ENCODE measurements at places on chromosomes 7 and 10.

DNA sequence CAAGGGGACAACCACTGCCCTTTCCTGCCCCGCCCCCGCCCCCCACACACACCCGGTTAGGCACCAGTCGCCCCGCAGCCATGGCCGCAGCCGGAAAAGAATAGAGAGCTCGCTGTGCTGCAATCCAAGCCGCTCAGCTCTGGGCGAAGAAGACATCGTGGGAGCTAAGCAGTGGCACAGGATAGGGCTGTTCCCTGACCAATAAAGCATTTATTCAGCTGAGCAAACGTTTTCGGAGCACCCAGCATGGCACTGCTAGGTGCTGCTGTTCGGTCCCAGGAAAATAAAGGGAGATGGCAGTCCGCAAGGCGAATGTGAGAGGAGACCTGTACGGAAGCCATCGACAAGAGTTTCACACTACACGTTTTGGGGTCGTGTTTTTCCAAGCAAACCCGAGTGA, 18.3 kb downstream of the SKIDA1 start:
- DNase-seq, result no peak

- no peak for DNase-seq
Measured at GRCh38 chr10:120456143-120456625, 843 bp upstream of the PLPP4 start.

DNA sequence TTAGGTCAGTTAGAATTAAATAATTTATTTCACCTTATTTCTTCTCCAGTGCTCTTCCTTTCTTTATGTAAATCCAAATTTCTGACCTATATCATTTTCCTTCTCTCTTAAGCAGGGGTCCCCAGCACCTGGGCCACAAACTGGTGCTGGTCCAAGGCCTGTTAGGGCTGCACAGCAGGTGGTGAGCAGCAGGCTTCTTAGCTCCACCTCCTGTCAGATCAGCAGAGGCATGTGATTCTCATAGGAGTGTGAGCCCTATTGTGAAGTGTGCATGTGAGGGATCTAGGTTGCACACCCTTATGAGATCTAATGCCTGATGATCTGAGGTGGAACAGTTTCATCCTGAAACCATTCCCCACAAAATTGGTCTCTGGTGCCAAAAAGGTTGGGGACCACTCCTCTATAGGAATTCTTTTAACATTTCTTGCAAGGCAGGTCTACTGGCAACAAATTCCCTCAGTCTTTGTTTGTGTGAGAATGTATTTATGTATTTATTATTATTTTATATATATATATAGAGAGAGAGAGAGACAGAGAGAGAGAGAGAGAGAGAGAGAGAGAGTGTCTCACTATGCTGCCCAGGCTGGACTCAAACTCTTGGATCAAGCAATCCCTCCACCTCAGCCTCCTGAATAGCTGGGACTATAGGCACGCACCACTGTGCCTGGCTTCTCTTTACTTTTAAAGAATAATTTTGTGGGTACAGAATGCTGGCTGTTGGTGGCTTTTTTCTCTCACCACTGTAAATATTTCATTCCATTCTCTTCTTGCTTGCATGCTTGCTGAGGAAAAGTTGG, 4.3 kb upstream of the ABCC2 start:
- DNase-seq, result no peak

GRCh38 chr7:84923348-84923747, 263.5 kb downstream of the SEMA3D start:
- DNase-seq, result no peak

DNA sequence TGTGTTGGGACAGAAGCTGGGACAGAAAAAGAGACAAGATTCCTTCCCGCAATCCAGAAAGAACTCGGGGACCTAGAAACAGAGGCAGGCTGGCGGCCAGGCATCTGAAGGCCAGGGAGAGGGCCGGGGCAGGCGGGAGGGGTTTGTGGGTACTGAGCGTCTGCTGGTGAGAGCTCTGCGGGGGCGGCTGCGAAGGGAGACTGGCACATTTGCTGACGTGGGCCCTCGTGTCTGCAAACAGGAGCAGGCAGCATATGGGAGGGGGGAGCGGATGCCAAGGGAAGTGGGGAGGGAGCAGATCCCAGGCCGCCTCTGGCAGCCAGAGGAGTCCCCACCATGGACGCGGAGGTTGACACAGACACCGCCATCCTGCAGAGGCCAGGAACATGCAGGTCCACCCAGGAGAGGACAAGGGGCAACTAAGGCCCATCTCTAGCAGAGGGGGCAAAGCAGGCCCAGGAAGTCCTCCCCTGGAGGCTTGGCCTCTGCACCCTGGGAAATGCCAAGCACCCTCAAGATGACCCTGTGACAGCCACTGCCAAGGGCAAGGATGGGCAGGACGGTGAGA, 32.2 kb downstream of the KCNH2 start:
- DNase-seq, result no peak

GRCh38 chr10:4331150-4331549, 494.9 kb upstream of the AKR1E2 start:
- DNase-seq, result no peak

DNA sequence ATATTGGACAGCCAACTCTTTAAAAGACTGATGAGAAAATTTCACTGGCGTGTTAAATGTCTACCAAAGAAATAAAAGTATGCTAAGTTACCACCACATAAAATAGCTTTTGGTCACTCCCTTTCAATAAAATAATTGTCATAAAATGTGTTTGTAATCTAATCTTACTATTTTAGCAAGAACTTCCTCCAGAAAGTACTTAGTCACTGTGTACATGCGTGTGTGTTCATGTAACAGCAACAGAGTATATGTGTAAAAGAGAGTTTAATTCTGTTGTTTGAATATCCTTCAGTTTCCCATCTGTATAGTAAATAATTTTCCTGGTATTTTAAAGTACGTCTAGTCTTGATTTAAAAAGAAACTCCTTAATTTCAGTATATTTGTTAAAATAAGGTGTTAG, 35.0 kb upstream of the WASL start:
- no peak for DNase-seq

DNA sequence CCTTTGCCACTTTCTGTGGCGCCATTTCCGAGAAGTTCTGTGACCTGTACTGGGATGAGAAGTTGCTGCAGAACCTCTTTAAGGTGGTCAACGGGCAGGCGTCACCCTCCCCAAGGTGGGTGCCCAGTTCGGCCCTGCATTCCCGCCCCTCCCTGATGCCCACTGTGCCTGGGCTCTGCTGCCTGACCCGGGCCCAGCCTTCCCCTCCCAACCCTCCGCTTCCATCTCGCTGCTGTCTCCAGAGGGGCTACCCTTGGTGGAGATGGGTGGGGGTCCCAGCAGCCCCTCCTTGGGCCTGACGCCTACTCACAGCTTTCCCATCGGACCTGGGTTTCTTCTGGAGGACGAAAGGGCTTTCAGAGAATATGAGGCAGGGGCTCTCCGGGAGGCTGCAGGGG, 30.5 kb upstream of the UTF1 start:
- no peak for DNase-seq

DNA sequence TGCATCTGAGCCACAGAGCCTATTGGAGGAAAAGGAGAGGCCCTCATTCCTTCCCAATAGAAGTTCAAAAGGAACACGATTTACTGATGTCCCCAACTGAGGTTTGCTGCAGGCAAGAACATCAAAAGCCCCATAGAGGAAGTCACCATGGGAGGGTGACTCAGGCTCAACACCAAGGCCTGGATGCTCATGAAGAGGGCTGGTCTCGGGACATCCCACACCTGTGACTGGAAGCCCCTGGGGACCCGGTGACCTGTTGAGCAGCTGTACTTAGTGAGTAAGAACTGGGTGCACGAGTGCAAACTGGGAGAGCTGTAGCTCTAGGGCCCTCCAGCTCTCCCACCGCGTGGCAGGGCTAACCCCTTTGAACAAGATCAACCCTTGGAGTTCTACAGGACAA, 38.0 kb downstream of the CYTH3 start:
- no peak for DNase-seq

GRCh38 chr10:61964949-61965702, 63.6 kb downstream of the ARID5B start:
- DNase-seq, result no peak

GRCh38 chr7:134605978-134606923, 40.4 kb upstream of the BPGM start:
- DNase-seq, result no peak

DNA sequence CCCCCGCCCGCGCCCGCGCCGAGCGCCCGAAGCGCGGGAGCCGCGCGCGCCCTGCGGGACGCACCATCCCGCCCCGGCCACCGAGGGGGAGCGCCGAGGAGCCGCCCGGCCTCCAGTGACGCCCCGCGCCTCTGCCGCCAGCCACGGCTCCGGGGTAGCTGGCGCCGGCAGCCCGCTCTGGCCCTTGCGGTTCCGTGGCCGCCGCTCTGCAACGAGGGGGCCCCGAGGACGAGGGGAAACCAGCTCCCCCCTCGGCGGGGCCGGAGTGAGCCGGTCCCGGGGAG, at the start of gene PAXIP1:
Gene PAXIP1, minus strand, starts transcription at position 33 of the 284 bp plus-strand sequence. CDS start 195 bp downstream, outside the sequence.
- DNase-seq, result no peak

DNA sequence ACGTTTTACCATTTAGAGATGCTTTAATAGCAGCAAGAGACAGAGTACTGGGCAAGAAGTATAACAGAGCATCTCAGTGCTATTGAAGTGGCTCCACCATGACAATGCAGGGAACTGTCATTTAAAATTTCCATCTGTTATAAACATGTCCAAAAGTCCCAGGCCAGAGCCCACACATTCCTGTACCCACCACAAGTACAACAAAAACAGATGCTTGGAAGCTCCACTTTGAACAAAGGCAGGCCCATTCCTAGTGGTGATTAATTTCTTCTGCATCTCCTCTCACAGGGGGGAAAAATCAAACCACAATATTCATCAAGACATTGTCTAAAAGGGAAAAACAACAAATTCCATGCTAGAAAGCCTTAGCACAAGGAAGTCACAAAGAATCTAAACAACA, 627.9 kb downstream of the PARD3 start:
- DNase-seq, result no peak

GRCh38 chr10:33258967-33259366, 75.5 kb downstream of the NRP1 start:
- DNase-seq, result no peak

DNA sequence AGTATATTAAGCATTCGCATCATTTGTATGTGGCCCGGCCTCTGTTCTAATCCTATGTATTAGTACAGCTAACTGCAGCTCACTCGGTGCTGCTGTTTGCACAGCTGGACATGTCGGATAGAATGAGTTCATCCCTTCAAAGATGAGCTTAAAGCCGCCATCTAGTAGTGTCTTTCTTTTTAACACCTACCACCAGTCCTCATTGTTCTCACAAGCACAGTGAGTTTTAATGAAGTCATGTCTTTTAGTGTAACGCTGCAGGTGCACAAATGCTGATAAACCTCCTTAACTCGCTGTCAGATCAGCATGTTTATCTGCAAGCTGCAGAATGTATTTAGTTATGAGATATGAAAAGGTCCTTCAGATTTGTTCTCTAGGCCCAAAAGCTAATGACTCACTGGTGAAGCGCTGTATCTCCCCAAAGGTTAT, 247.5 kb downstream of the MTERF1 start:
- no peak for DNase-seq

Data from GF-D8 (cell line).